Aorta (tissue), 5 donors: ENCODE measurements at places on chromosomes 7 and 10. TPM values are rescaled to one million over a fixed set of nuclear protein-coding genes. Genes with fewer than 3 reads are reported as not detected.

DNA sequence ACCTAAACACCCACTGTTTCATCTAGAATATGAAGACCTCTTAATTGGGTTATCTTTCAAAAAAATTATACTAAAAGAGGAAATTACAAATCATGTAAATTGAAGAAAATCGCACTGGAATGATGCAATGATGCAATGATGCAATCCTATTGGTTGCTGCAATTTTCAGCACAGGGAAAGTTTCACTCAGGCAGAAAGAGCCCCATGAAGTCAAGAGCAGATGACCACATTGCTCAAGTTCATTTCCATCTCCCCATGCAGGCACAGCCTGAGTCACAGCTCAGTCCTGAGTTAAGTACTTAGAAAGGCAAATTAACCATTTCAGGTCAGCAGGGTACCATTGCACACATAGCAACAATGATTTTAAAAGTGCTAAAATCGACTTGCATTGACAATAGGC, 180.3 kb upstream of the MYO3A start:
- no peak overlapping the region for H3K4me3 ChIP-seq
- no peak overlapping the region for H3K27ac ChIP-seq
- H3K36me3 ChIP-seq: no peaks in the 10 kb centered on the region
- H3K27me3 ChIP-seq: no peaks in the 10 kb centered on the region
- no peaks in the 10 kb centered on the region for H3K4me1 ChIP-seq

Gene SRI
- polyA plus RNA-seq: 186 TPM

- no peaks in the 10 kb centered on the region for H3K27me3 ChIP-seq
- no peaks in the 10 kb centered on the region for H3K4me1 ChIP-seq
- DNase-seq: no peak
- H3K36me3 ChIP-seq: no peaks in the 10 kb centered on the region
- no peak overlapping the region for H3K27ac ChIP-seq
- no peak overlapping the region for H3K4me3 ChIP-seq
These were observed 370.2 kb downstream of the GATA3 start for GRCh38 chr10:8424555-8425211.

DNA sequence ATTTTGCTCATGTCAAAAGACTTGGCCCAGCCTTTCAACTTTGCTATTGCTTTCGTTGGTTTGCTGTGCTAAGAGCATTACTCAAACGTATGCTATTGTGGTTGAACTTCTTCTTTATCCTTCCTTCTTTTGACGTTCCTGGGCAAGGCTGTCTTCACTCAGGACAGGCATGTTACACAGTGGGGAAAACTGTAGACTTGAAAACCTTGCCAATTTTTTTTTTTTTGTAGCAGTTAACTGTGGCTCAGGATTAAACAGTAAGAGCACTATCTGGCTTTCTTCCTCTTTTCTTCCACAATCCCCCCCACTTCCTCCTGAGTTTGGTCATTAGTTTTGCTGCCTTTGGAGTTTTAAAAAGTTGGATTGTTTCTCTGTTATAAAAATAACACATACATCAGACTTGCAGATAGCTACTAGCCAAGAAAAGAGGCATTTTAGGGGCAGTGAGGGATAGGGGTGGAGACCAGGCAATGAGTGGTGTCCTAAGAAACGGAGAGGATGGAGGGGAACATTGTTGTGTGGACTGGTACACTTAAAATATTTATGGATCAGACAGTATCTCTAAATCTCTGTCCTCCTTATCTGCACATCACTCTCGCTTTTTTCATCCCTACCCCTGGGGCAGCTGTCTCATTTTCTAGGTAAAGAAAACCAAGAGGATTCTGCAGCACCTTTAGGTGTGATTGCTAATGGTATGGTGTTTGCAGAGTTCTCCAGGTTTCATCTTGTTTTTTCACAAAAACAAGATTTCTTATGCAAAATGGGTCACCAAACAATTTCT, 181.7 kb downstream of the LRMDA start:
- H3K36me3 ChIP-seq: no peaks in the 10 kb centered on the region
- no peak overlapping the region for H3K27ac ChIP-seq
- no peaks in the 10 kb centered on the region for H3K27me3 ChIP-seq
- no peak for DNase-seq

Gene NKX2-3
- polyA plus RNA-seq: 0.05 TPM

Gene MSMB
- polyA plus RNA-seq: not detected

DNA sequence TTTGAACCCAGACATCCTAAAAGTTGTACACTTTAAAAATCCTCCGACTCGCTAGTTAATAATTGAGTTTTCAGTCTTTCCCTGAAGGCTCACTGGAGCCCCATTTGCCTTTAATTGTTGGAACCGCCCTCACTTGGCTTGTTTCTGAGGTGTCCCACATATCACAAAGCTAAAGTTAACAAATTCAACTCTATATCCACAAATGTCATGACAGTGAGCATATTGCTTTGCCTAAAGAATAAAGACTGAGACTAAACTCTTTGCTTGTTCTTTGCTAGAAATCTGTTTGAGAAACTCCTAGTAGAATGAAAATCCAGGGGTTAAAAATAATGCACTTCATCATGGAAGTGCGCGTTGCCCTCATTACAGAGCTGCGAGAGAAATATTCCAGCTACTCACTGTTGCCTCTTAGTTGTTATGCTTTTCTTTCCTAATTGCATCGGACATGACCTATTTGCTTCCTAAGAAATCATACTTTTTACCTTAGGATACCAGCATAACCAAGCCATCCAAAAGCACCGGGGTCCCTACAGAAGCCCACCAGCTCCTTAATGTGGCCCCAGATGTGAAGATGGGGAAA, 752 bp downstream of the THSD7A start:
- H3K27ac ChIP-seq: no peak overlapping the region
- H3K4me3 ChIP-seq: peak overlapping the region; percentile 28
- no peaks in the 10 kb centered on the region for H3K36me3 ChIP-seq
- H3K27me3 ChIP-seq: no peaks in the 10 kb centered on the region

- no peaks in the 10 kb centered on the region for H3K36me3 ChIP-seq
- no peak for DNase-seq
- peaks cover 1% of the 10 kb centered on the region for H3K4me1 ChIP-seq
- H3K27me3 ChIP-seq: no peaks in the 10 kb centered on the region
- H3K27ac ChIP-seq: no peak overlapping the region
These were observed 325.6 kb downstream of the HPSE2 start for GRCh38 chr10:98910048-98910447.

DNA sequence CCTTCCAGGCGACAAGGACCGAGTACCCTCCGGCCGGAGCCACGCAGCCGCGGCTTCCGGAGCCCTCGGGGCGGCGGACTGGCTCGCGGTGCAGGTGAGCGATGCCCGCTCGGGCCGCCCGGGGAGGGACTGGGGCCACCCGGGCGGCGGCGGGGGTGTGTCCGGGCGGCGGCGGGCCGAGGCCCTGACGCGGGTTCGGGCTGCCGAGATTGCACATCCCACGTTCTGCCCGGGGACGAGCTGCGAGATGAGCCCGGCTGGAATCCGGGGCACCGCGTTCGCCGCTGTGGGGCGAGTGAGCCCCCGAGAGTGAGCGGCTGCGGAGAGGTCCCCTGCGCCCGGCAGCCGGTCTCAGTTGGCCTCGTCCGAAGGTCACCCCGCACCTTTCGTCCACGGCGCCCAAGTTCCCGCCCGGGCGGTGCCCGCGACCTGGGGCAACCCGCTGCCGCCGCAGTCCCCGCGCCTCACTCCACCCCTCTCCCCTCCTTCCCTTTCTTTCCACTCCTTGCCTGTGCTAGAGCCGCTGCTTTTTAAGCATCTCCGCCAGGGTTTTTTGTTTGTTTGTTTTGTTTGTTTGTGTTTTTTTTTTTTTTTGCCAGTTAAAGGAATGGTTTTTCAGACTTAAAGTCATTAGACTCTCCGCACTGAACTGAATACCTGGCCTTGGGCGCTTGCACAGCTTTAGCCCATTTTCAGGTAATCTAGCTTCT, 515 bp downstream of the RALA start:
- peak overlapping the region; percentile 72 for H3K4me3 ChIP-seq
- no peaks in the 10 kb centered on the region for H3K27me3 ChIP-seq
- peaks cover 1% of the 10 kb centered on the region for H3K4me1 ChIP-seq
- no peaks in the 10 kb centered on the region for H3K36me3 ChIP-seq

- peak; percentile 87 for DNase-seq
- peak overlapping the region; percentile 47 for H3K4me3 ChIP-seq
- H3K27me3 ChIP-seq: no peaks in the 10 kb centered on the region
These were observed 178.3 kb downstream of the PRKCQ start for GRCh38 chr10:6401558-6402348.

Gene TMEM209
- 5.6 TPM for polyA plus RNA-seq

DNA sequence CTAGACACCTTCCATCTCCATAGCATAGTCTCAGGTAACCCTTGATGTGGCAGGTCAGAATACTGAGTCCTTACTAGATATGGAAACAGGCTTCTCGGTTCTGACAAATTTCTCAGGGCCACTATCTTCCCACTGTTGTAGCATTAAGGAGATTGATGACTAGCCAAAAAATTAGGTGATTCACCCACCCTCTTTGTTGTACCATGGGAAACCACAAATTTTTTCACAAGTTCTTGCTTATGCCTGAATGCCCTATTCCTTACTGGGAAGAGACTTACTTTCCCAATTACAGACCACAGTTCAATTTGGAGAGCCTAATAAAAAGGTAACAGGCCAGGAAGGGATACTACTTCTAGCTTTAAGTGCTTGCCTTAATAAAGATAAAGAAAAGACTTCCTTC, 948.8 kb downstream of the GRM8 start:
- DNase-seq: no peak
- H3K36me3 ChIP-seq: no peaks in the 10 kb centered on the region
- no peaks in the 10 kb centered on the region for H3K27me3 ChIP-seq
- H3K27ac ChIP-seq: no peak overlapping the region

Gene NUB1
- polyA plus RNA-seq: 34.6 TPM

Gene CPA2
- 0.38 TPM for polyA plus RNA-seq
